ENCODE measurements at places on chromosomes 11 and 22.
A peak's percentile ranks its signal among the peaks of the same experiment; 100 is the strongest.

GRCh38 chr11:34957606-34958005 lies 41.2 kb downstream of the PDHX start:
- no peak for DNase-seq

DNA sequence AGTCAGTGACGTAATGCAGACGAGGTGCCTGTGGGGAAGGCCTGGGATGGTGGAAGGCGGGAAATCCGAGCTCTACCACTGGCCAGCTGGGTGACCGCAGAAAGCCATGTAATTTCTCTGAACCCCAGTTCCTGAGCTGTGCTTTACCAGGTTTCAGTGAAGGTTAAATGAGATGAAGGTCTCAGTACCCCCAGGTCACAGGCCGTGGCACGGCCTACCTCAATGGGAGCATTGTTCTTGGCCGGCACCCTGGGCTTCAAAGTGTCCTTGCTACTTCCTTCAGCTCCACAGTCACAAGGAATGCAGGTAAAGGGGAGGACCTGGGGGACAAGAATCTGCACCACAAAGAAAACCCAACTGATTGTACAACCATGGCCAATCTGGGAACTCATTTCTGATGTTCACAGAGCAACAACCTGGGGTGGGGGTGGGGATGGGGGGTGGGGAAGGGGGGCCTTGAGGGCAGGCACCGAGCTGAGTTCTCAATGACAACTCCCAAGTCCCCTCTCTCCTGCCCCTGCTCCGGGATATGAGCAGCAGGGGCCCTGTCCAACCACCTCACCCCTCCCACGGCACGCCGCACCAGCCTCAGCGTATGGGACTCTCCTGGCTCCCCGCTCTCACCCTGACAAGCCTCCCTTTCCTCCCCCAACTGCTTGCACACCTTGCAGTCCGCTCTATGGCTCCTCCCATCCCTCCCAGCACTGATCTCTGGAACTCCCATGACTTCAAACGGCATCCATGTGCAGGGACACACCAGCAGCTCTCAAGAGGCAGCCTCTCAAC lies 59.1 kb upstream of the ARFGAP3 start:
- no peak for DNase-seq

DNA sequence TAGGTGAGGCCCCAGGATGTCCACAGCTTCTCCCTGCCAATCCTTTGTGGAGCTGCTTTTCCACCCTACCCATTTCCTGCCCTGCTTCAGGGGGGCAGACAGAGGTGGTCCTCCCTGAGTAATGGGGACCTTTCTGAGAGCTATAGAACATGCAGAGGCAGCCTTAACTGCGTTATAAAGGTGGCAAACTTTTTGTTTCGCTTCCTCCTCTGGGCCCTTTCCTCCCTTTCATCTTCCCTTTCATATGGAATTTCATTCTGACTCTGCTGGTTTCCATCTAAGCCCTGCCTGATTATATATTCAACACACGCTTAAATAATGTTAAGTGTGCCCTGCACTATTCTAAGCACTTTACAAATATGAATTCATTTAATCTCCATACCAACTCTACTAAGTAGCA lies 169.3 kb upstream of the E2F8 start:
- DNase-seq = no peak

GRCh38 chr22:46137218-46137766 lies 13.0 kb upstream of the PPARA start:
- no peak for DNase-seq

- DNase-seq = no peak
Measured at GRCh38 chr11:70183483-70184176, 19.5 kb upstream of the FADD start.

- no peak for DNase-seq
Measured at GRCh38 chr11:2899080-2899783, 13.7 kb upstream of the CDKN1C start.

- DNase-seq = no peak
Measured at GRCh38 chr11:80746300-80746699, 1305.5 kb upstream of the TENM4 start.

GRCh38 chr22:26334232-26334631 lies 94.8 kb upstream of the ASPHD2 start:
- DNase-seq = no peak

DNA sequence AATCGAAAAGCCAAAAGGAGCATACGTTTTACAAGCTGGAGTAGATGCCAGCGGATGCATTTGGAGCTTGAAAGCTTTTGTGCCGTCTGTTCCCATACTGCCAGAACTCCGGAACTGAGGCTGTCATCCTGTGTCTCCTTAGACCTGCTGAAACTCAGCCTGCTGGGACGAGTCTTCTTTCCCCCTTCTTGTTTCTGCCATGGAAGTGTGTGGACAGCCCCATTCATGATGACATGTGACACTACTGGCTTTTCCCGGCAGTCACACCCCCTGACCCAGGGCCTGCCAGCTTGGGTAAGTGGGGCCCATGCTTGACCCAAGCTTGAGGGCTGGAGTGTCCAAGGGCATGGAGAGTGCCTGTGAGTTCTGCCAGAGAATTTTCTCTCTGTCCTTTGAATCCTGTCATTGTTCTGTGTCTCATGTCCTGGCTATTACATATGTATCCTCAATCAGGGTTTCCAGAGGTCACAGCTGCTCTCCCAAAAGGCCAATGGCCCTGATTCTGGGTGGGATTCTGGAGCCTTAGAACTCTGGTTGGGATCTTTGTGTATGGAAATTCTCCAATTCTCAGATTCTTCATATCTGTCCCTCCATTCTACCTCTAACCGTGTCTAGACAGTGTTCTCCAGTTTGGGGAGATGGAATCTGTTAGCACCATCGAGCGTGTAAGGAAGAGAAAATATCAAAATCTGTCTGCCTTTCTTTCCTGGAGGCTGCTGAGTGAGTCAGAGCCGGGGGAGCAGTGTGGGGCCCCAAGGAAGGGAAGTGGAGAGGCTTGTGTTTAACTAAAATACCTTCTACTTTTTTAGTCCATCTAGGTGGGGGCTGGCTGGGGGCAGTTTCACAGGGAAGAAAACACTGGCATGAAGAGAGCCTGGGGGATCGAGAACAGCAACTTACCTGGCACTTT lies 73.2 kb downstream of the KIAA1671 start:
- no peak for DNase-seq

DNA sequence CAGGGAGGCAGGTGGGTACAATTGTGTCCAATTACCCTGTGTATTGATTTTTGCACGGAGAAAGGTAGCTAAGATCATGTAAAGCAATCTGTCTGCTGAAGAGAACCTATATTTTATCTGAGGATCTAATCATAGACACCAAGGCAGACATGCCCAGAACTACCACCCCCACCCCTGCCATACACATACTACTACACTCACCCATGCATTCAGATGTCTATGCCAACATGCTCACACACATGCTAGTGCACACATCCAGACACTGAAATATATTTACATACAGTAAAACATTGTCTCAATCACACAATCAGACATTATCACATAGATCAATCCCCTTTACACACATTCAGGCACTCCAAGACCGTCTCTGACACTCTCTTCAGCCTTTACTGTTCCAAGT lies 1.8 kb downstream of the SCN3B start:
- DNase-seq = no peak

- DNase-seq = peak; percentile 61
Measured at GRCh38 chr11:6419009-6419631, at the start of gene APBB1. APBB1 (minus strand) TSS chr11:6419094; CDS start chr11:6411347, 7,747 bp downstream.

- no peak for DNase-seq
Measured at GRCh38 chr11:119803726-119804294, 74.8 kb upstream of the NECTIN1 start.

DNA sequence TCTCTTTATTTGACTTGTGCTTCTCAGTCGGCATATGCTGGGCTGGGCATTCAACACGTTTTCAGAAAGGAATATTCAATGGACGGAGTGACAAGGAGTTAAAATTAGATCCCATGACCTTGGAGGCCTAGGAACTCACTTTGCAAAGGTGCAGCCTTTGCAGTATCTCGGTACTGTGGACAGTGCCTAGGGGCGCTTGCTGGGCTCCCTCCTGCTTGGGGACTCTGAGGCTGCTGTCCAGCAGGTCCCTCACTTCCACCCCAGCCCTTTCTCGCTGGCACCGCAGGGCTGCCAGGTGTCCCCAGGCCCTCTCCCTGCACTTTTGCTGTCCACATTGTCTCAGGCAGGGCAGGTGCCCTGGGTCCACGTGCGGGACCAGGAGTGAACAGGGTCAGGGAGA lies 255.5 kb upstream of the B3GAT1 start:
- no peak for DNase-seq

DNA sequence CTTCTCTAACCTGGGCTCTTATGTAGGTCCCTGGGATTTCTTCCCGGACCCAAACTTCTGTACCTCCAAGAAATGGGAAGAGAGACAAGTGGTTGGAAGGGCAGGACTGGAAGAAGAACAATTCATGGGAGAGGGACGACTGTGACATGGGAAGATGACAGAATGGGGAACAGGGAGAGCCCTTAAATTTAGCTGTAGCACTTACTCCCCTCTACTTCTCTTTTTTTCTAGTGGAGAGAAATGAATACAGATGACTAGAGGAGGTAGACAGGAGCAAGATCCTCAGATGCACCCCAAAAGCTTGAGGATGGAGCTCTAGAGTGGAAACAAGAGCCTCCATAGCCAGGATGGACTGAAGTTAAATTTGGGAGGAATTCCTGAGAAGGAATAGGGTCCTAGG lies 2.3 kb downstream of the RHOG start:
- peak; percentile 36 for DNase-seq

DNA sequence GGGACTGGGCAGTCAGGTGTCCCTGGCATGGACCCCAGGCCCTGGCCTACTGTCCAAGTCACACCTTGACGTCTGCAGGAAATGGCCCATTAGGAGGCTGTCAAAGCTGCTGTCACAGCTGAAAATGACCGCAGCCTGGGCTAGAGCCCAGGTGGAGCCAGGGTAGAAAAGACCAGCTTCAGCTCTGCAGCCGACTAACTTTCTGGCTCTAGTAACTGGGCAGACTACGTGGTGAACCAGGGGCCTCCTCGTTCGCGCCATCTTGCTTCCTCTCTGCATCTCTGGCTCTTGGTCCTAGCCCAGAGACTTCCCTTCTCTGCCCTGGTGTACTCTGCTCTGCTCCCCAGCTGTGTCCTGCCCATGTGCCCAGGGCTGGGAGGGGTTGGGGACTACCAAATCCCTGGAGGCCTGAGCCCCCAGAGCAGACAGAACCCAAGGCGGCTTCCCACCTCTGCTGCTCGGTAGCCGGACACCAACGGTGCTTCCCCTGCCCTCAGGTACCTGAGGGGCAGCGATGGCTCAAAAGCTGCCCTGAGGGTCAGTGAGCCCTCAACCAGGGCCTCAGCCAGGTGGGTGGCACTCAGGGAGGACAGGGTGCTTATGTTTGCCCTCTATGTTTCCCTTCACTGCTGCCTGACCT lies 19.7 kb downstream of the SART1 start:
- DNase-seq = no peak

- no peak for DNase-seq
Measured at GRCh38 chr22:41753984-41754383, 46.5 kb upstream of the CCDC134 start.

- DNase-seq = no peak
Measured at GRCh38 chr11:70886256-70886655, 366.1 kb downstream of the SHANK2 start.

- no peak for DNase-seq
Measured at GRCh38 chr11:15754221-15754620, 602.1 kb downstream of the SOX6 start.

DNA sequence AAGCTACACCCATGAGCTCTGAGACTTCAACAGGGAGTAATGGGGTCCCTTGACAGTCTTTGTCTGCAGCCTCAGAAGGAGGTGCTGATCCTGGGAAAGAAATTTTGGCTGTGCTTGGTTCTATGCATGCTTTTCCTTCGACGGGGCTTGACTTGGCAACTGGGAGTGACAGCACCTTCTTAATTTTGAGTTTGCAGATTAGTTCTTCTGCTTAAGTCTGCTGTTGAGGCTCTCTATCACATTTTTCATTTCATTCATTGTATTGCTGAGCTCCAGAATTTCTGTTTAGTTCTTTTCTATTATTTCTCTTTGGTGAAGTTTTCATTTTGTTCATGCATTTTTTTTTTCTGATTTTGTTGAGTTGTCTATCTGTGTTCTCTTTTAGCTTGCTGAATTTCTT lies 125.6 kb downstream of the SNX19 start:
- no peak for DNase-seq

GRCh38 chr11:74311352-74311926 lies at the start of gene P4HA3:
P4HA3 (minus strand) TSS chr11:74311640; CDS start chr11:74311611, 29 bp downstream.
- DNase-seq = peak; percentile 81

GRCh38 chr22:20979243-20979809 lies 2.8 kb upstream of the LZTR1 start:
- DNase-seq = peak; percentile 97

GRCh38 chr11:119729951-119730613 lies 1.1 kb upstream of the NECTIN1 start:
- DNase-seq = peak; percentile 67

- no peak for DNase-seq
Measured at GRCh38 chr11:66676931-66677598, 622 bp downstream of the RBM4B start.

- no peak for DNase-seq
Measured at GRCh38 chr11:58641803-58642581, 19.5 kb downstream of the CNTF start.

GRCh38 chr11:63868399-63869064 lies 29.6 kb downstream of the MARK2 start:
- peak; percentile 24 for DNase-seq

DNA sequence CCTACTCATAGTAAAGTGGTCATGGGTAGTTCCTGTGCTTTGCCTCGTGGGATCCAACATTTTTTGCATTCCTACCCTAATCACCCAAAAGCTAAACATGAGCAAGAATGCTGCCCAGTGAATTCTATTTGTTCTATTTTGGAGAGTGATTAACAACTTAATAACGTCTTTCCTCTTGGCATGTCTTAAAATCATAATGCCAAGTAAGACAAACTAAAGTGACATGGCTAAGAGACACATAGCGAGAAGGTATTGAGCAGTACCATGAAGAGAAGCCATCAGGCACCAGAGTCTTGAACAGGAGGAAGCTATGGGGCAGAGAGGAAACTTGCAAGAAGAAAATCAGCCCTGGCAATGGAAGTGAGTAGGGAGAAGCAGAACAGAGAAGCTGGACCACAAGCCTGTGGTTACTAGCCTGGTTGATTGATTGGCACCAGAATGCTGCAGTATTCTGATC lies 32.0 kb downstream of the EXPH5 start:
- DNase-seq = no peak

GRCh38 chr11:35548925-35549561 lies 23.6 kb upstream of the PAMR1 start:
- DNase-seq = no peak

DNA sequence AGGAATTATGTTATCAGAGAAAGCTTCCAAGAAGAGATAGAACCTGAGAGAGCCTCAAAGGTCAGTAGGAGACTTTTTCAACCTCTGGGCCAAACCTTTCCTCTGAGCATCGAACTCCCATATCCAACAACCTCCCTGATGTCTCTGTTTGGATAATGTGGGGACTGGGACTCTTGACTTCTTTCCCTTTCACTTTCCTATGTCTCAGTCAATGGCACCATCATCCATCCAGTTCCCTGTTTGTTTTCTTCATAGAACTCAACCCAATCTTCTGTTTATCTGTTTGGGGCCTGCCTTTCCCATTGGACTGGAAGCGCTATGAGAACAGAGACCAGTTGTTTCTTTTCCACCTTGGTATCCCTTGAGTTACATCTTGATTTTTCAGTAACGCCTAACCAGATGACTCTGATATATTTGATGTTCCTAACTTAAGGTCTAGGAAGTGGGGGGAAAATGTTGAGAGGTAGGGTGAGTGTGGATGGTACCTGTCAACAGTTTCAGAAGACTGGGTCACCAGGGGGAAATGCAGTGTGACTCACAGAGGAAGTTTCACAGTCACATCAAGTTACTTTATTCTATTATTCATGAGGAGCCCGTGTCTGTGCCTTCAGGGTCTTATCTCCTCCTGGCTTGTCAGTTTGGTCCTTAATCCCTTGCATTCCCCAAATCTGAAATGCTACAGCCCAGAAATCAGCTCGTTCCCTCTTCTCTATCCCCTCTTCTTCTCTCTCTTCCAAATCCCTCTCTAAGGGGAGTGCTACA lies 4.5 kb upstream of the KCNE3 start:
- DNase-seq = no peak
